ENCODE measurements at places on chromosomes 12 and 14. TPM values are rescaled to one million over a fixed set of nuclear protein-coding genes. Genes with fewer than 3 reads are reported as not detected.

- H3K27ac ChIP-seq: peak overlapping the region; percentile 95
- H3K36me3 ChIP-seq: peaks cover 2% of the 10 kb centered on the region
- no peaks in the 10 kb centered on the region for H3K27me3 ChIP-seq
- peak overlapping the region; percentile 76 for H3K4me3 ChIP-seq
- H3K4me1 ChIP-seq: peaks cover 85% of the 10 kb centered on the region
These were observed 61.7 kb upstream of the BCL2L14 start for GRCh38 chr12:12008931-12009611.

Gene ARPC3
- total RNA-seq: 340 TPM

DNA sequence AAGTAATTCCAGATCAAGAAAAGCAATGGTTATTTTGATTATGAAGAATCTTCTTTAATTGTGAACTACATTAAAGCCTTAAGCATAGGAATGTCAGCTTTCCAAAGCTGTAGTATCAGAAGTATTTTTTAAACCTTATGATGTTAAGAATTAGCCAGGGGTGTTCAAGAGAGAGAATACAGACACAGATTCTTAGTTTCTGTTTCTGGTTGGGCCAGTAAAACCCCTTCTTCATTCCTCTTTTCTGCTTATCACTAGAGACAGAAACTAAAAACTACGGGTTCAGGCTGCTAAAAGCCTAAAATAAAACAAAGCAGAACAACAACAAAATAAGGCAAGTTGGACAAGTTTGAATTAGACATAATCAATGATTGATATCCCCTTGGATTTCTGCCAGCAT lies 38.2 kb downstream of the IFT43 start:
- H3K27me3 ChIP-seq: no peaks in the 10 kb centered on the region
- peaks cover 27% of the 10 kb centered on the region for H3K36me3 ChIP-seq
- no peaks in the 10 kb centered on the region for H3K4me1 ChIP-seq
- no peak overlapping the region for H3K4me3 ChIP-seq
- no peak for DNase-seq
- no peak overlapping the region for H3K27ac ChIP-seq

GRCh38 chr14:56324856-56325699 lies 206.9 kb downstream of the PELI2 start:
- no peak for DNase-seq
- H3K27me3 ChIP-seq: no peaks in the 10 kb centered on the region
- H3K4me3 ChIP-seq: no peak overlapping the region
- no peak overlapping the region for H3K27ac ChIP-seq
- no peaks in the 10 kb centered on the region for H3K36me3 ChIP-seq

Gene IRAK3
- total RNA-seq: 0.46 TPM

DNA sequence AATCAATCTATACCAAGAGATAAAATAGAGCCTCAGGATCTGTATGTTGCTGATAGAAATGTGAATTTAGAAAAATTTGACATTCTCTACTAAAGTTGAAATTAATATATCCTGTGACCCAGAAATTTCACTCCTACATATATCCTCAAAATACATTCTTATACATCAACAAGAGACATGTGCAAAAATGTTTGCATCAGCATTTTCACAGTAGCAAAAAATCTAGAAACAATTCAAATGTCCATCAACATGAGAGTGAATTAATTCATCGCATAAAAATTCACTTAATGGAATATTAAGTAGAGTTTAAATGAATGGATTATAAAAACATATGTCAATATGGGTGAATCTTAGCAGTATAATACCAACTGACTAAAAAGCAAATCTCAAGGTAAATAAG lies 80.8 kb downstream of the GPR65 start:
- H3K27ac ChIP-seq: no peak overlapping the region
- no peaks in the 10 kb centered on the region for H3K27me3 ChIP-seq
- H3K4me1 ChIP-seq: no peaks in the 10 kb centered on the region
- DNase-seq: no peak
- no peaks in the 10 kb centered on the region for H3K36me3 ChIP-seq

DNA sequence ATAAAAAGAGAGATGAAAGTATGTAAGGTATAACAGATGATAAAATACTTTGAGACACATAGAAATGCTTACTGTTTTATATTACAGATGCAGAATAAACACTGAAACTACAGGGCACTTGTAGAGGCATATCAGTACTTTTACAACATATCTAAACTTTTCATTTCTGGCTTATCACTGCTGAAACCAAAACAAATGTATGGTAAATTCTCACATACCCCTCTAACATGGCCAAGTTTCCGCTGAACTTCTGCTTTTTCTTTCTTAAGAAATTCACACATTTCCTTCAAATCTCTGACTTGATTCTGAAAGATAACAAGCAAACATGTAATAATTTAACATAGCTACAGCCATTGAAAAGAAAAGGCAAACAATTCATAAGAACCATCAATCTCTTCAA lies 33.3 kb upstream of the C12orf50 start:
- peaks cover 11% of the 10 kb centered on the region for H3K4me1 ChIP-seq
- no peaks in the 10 kb centered on the region for H3K27me3 ChIP-seq
- H3K36me3 ChIP-seq: peaks cover 36% of the 10 kb centered on the region
- H3K4me3 ChIP-seq: no peak overlapping the region
- H3K27ac ChIP-seq: no peak overlapping the region
- no peak for DNase-seq

DNA sequence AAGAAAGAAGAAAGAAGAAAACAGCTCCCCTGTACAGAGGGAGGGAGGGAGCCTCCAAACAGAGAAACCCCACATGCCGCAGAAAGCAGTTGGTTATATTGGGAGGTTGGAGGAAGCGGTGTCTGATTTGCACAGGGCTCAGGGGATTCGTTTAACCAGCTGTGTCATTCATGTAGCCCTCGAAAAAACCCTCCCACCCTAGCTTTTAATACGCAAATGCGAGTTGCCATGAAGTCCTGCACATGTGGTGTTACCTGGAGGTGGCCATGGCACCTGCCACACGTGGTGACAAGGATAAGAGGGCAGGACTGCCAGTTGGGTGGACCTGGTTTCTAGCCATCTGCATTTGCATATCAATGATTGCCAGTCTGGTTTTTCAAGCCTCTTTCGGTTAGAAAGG lies 40.9 kb downstream of the TMEM30B start:
- H3K4me1 ChIP-seq: no peaks in the 10 kb centered on the region
- DNase-seq: no peak
- no peak overlapping the region for H3K27ac ChIP-seq
- peaks cover 21% of the 10 kb centered on the region for H3K27me3 ChIP-seq
- no peak overlapping the region for H3K4me3 ChIP-seq

DNA sequence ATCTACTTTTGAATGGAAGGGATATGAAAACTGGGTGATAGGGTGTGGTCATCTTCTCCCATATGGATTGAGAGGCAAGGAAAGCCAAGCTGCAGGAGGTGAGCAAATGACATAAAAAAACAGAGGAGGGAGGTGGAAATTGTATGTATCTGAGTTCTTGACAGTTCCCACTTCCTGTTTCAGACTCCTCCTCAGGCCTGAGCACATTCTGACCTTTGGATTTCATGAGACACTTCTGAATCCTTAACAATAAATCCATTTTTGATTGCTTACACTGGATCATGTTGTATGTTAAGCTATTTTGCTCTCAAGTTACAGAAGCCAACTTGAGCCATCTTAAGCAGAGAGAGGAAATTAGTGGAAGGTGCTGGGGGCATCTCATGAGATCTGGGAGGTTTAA lies 11.6 kb upstream of the SRSF5 start:
- no peaks in the 10 kb centered on the region for H3K36me3 ChIP-seq
- H3K4me1 ChIP-seq: peaks cover 10% of the 10 kb centered on the region
- H3K27ac ChIP-seq: no peak overlapping the region
- no peak overlapping the region for H3K4me3 ChIP-seq
- H3K27me3 ChIP-seq: no peaks in the 10 kb centered on the region

DNA sequence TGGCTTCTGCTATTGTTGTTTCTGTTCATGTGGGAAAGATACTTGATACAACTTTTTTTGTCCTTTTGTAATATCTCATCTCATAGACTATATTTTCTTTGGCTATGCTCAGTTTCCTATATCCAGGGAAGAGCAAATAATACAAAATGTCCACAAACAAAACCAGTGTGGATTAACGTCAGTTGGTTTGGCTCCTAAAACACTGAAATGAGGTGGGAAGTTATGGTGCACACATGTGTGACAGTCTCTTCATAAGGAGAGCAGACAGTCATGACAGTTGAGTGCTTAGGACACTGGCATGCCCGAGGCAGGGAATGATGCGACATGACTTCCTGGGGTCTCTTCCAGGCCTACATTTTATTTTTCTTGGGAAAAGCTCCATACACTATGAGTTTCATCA lies 27.5 kb downstream of the RHOJ start:
- DNase-seq: no peak
- no peak overlapping the region for H3K4me3 ChIP-seq
- H3K36me3 ChIP-seq: no peaks in the 10 kb centered on the region
- H3K27ac ChIP-seq: no peak overlapping the region
- peaks cover 18% of the 10 kb centered on the region for H3K27me3 ChIP-seq

DNA sequence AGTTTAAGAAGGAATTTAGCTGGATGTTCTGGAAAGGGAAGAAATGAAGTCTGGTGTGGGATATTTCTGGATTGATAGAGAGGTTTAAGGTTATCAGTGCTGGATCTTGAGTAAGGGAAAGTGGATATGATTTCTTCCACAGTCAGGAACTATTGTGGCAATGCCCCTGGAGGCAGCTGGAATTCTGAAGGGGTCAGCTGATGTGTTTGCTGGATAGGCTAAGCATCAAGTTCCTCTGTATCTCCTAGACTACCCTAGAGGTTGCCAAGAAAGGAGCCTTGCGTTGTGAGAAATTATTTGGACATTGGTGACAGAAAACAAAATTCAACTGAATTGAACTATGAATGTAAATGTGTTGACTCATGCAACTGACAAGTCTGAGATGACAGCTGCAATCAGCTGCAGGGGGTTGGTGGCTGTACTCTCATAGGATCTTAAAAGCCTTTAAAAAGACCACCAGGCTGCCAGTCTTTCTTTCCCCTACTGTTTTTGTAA lies 244.4 kb downstream of the ATXN7L3B start:
- no peaks in the 10 kb centered on the region for H3K27me3 ChIP-seq
- H3K4me3 ChIP-seq: no peak overlapping the region
- no peaks in the 10 kb centered on the region for H3K36me3 ChIP-seq
- DNase-seq: no peak
- H3K4me1 ChIP-seq: no peaks in the 10 kb centered on the region

GRCh38 chr12:87661786-87662377 lies 367.3 kb downstream of the C12orf50 start:
- H3K27me3 ChIP-seq: no peaks in the 10 kb centered on the region
- no peak overlapping the region for H3K27ac ChIP-seq
- no peak overlapping the region for H3K4me3 ChIP-seq
- peaks cover 4% of the 10 kb centered on the region for H3K4me1 ChIP-seq

Gene PSEN1
- 30.3 TPM for total RNA-seq

DNA sequence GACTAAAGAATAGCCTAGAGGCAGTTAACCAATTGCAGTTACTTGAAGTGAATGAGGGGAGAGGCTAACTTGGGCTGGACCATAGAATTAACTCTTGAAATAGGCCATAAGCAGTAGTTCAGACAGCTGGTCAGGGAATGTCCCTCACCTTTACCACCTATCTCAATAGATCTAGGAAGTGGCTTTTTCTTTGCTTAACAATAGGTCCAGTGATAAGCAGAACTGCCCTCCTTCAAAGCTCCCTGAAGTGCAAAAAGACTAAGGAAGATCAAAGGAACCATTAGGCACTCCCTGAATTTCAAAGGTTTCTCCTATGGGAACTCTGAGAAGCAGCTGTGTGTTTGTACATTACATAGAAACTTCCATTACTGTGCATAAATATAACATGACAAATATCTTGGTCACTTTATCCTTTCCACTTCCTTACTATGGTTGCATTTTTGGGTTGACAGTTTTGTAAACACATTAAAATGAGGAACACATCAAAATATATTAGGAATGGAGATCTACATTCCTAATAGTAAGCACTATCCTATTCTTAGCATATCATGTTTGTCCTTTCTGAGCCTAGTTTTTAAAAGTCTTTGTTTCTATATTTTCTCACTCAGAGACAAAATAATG lies 7.2 kb upstream of the NAA30 start:
- no peak overlapping the region for H3K27ac ChIP-seq
- no peak for DNase-seq
- no peaks in the 10 kb centered on the region for H3K4me1 ChIP-seq
- H3K36me3 ChIP-seq: no peaks in the 10 kb centered on the region
- no peak overlapping the region for H3K4me3 ChIP-seq

Gene LUM
- not detected for total RNA-seq

Gene CCDC175
- not detected for total RNA-seq

Gene TAS2R7
- not detected for total RNA-seq

Gene KCNC2
- not detected for total RNA-seq

- H3K4me1 ChIP-seq: no peaks in the 10 kb centered on the region
- DNase-seq: no peak
- no peak overlapping the region for H3K27ac ChIP-seq
- H3K4me3 ChIP-seq: no peak overlapping the region
- H3K27me3 ChIP-seq: no peaks in the 10 kb centered on the region
- H3K36me3 ChIP-seq: no peaks in the 10 kb centered on the region
These were observed 75.2 kb upstream of the RASSF8 start for GRCh38 chr12:25883026-25883916.

GRCh38 chr12:74339211-74339610 lies 198.4 kb upstream of the ATXN7L3B start:
- H3K27ac ChIP-seq: no peak overlapping the region
- no peak for DNase-seq
- no peaks in the 10 kb centered on the region for H3K36me3 ChIP-seq
- no peaks in the 10 kb centered on the region for H3K4me1 ChIP-seq

Gene CD163L1
- total RNA-seq: not detected

Gene ADGRD1
- 1.0 TPM for total RNA-seq

- no peak for DNase-seq
- peaks cover 2% of the 10 kb centered on the region for H3K36me3 ChIP-seq
- H3K27me3 ChIP-seq: no peaks in the 10 kb centered on the region
These were observed 82.0 kb downstream of the CATSPERB start for GRCh38 chr14:91649930-91650329.

DNA sequence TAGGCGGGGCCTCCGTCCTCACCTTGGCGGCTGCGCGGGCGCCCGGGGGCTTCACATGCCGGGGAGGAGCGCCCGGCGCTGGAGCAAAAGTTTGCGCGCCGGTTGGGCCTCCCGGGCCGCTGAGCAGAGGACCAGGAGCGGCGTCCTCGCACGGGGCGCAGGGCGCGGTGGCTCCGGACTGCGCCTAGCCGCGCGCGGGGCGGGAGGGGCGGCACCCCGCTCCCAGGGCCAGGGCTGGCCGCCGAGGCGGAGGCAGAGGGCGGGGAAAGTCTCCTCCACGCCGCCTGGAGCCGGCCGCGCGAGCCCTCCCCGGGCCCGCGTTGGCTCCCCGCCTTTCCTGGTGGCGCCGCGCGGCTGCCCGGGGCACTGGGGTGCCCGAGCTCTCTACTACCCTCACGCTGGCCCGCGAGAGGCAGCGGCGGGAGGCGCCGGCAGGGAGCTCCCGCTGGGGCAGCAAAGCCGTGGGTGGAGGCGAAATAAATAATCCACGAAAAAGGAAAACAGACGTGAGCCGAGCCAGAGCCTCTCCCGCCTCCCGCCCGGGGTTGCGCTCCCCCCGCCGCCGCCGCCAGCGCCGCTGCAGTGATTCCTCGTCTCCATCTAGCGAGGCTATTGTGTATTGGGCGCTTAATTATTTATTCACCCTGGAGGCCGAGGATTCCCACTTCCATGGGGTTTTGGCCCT lies 400 bp upstream of the PRIMA1 start:
- no peak overlapping the region for H3K4me3 ChIP-seq
- no peaks in the 10 kb centered on the region for H3K36me3 ChIP-seq
- no peak for DNase-seq
- H3K27me3 ChIP-seq: peaks cover 52% of the 10 kb centered on the region

Gene RGS6
- 0.19 TPM for total RNA-seq

Gene ATP6V1D
- 28.3 TPM for total RNA-seq

Data from activated CD4-positive, alpha-beta memory T cell treated with anti-CD3 and anti-CD28 coated beads for 36 hours (primary cell).